Fibroblast of the aortic adventitia (primary cell): ENCODE measurements at places on chromosomes 7 and 10.

- peak; percentile 65 for DNase-seq
Measured at GRCh38 chr7:142583446-142583845, 165.8 kb upstream of the PRSS1 start.

DNA sequence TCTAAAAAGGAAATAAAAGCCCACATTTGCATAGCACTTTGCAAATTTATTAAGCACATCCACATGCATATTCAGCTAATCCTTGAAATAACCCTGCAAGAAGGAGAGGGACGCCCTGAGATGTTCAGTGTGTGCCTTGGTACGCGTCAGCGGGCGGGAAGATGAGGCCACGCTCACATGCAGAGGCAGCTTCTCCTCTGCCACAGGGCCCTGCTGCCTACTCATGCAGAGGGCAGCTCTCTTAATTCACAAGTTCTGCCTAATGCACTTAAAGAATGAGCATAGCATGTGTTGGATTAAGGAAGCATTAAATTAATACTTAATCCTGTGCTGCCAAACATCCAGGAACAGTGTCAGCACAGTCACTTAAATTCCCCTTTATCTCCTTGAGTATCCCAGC is 132.3 kb downstream of the HECW1 start:
- no peak for DNase-seq

- no peak for DNase-seq
Measured at GRCh38 chr7:43170571-43170970, 58.1 kb downstream of the HECW1 start.

DNA sequence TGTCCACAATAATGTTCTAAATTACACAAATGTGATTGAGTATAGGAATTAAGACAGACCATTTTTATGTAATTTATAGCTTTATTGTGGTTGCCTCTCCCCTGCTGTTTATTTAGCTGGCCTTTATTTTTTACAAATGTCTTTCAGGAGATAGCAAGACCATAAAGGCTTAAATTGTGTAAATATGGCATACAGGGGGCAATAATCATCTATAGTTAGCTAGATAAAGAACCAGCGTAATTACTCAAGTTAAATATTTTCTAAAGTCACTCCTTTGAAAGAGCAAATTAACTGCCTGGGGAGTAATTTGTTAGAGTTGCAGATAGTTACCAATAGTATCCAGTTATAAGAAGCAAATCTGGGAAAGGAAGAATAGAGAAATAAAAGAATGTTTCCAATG is at the start of gene MALRD1:
MALRD1 (plus strand) TSS at position 313 of the 400 bp plus-strand sequence. CDS start 138 bp downstream, outside the sequence.
- DNase-seq: no peak

- DNase-seq: peak; percentile 84
Measured at GRCh38 chr7:38222481-38223096, 44.5 kb downstream of the STARD3NL start.

GRCh38 chr10:69392481-69393000 is 24.2 kb downstream of the TACR2 start:
- peak; percentile 85 for DNase-seq

GRCh38 chr10:46223064-46223480 is 63.7 kb upstream of the ANTXRL start:
- DNase-seq: no peak

DNA sequence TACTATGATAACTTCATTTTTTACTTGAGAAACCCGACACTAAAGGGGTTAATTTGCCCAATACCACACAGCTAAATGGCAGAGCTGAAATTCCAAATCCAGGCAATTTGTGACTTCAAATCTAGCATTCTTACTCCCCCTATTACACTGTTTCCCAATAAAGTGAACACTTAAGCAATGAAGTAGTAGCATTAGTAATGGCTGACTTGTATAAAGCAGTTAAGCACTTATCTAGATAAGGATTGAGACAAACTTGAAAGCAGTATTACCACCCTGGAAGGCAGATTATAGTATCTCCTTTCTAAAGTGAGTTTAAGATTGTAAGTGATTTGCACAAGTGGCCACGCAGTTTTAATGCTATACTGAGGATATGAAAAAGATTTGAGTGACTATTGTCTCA is 39.3 kb downstream of the WASL start:
- DNase-seq: peak; percentile 46

DNA sequence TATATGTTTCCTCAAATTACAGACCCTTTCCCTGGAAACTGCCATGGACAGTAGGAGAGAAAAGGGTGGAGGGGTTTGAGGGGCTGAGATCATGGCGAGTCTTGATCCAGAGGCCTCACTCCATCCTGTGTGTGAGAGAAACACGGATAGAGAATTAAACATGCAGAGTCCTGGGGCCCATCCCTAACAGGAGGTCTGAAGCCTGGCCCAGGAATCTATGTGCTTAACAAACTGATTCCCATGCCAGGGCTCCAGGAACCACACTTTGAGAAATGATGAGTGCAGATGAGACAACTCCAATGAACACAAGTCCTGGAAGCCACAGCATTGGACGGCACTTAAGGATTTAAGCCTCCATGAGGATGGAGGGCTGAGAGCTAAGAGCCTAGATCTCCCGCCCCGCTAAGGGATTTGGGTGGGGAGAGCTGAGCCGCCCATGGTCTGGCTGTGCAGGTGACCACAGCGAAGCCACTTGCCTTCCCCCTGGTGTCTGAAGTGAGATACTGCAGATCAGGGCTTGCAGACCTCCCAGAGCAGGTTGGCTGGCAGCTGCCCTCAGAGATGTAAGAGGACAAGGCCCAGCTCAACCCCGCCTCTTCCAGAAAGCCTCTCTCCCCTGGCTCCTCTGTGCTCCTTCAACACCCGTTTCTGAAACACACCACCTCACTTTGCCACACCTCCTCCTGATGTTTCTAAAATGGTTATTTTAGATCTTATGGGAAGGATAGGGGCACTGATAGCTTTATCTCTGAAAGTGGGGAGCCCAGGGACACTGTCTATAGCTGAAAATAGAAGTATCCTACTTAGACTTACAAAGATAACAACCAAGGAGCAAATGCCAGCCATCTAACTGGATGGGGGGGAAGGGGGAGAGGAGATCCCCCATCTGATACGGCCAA is 24.8 kb upstream of the EIF5AL1 start:
- peak; percentile 78 for DNase-seq

DNA sequence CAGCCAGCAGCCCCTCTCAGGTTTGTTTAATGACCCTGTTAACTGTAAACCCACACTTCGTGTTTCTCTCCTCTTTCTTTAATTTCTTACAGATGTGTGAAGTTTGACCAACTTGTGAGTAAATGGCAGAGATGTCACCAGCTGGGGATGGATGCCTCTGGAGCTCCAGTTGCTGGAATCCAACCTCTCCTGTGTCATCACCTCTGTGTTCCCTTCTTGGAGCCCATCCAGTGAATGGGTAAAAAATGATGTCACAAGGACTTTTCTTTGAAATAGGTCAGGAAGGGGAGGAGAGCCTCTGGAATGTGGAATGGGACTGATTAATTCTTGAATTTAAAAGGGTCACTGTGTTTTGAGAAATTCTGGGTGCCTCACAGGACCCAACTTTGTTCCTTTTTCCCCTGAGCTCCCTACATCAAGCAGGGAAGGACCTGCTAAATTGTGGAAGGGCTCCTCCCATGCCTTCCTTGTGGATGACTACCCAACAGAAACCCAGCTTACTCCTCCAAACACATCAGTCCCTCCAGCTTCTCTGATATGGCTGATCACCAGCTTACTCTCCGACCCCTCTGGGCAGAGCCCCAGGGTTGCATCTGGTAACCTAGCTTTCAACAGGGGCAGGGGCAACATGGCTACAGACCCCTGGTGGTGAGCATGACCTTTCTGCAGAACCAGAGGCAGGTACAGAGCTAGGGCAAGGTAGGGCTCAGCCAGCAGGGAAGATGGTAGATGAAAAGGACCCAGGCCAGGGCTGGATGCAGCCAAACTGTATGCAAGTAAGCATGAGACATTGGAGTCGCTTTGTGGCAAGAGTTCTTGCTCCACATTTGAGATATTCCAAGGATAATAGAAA is 67.5 kb downstream of the STRA8 start:
- DNase-seq: peak; percentile 49

GRCh38 chr7:104552102-104552501 is 223.7 kb downstream of the LHFPL3 start:
- DNase-seq: peak; percentile 16

- DNase-seq: peak; percentile 100
Measured at GRCh38 chr7:101882595-101883564, 65.5 kb downstream of the CUX1 start.

GRCh38 chr7:18086165-18087025 is 58.7 kb upstream of the PRPS1L1 start:
- peak; percentile 14 for DNase-seq
